ENCODE measurements at places on chromosomes 3 and 15.

DNA sequence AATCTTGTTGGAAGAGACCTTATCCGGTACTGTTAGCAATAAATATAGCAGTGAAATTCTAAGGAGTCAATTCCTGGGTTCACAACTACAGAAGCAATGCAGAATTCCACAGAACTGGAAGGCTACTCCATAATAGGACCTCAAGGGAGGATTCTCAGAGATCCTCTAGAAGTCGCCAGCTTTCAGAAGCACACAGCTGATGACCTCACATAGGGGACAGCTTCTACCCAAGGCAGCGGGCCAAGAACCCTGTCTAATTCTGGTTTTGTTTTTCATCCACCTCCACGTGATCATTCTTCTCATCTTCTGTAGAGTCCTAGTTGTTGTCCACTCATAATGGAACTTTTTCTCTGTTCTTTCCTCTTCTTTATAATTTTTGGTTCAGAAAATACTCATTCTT lies 99.4 kb downstream of the ERC2 start:
- DNase-seq: no peak

GRCh38 chr3:57557085-57557537 lies 1.0 kb downstream of the PDE12 start:
- peak; percentile 29 for DNase-seq

DNA sequence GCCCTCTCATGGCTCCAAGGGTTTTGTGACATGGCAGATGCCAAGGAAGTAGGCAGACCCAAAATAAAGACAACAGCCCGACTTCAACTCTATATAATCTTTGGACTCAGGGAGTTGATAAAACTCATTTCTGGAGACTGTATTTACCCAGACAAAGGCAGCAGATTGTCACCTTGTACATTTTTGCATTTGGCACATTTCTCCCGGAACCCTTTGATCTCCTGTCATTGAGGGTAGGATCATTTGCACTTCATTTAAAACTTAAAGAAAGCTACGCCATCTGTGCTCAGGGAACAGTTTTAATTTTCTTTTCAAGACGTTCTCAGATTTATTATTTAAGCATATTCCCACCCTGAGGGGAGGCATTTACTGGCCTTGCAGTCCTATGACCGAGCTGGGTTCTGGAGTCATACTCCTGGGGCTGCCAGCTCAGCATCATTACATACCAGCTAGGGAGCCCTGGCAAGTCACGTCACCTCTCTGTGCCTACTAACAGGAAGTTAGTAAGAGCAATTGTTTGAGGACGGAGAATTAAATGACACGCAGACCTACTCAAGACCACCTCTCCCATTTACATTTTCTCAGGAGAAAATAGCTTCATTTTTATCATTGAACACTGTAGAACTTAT lies 5.9 kb downstream of the CDCP1 start:
- no peak for DNase-seq

GRCh38 chr3:128619146-128619890 lies 31.3 kb downstream of the RPN1 start:
- no peak for DNase-seq

- no peak for DNase-seq
Measured at GRCh38 chr3:151880416-151880690, 6.9 kb downstream of the SUCNR1 start.

DNA sequence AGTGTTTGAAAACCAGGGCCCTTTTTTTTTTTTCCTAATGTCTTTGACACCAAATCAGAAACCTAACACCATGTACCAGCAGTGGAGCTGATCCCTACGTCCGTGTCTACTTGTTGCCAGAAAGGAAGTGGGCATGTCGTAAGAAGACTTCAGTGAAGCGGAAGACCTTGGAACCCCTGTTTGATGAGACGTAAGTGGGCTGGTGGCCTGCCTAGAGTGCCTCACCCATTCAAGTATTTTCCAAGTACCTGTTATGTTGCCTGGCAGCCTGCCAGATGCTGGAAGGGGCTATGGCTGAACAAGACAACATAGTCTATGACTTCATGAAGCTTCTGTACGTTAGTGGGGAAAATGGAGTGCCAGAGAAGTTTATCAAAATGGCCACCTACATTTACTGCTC lies 39.7 kb downstream of the ESYT3 start:
- DNase-seq: no peak

DNA sequence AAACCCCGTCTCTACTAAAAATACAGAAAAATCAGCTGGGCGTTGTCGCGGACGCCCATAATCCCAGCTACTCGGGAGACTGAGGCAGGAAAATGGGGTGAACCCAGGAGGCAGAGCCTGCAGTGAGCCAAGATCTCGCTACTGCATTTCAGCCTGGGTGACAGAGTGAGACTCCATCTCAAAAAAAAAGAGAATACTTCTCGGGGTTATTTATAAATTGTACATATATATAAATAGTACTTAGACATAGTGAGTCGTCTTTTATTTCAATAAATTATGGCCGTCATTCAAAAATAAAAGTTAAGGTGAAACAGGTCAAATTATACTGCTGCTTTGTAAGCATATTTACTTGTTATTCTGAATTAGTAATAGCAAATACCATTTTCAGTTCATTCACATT lies 12.1 kb upstream of the EBLN2 start:
- DNase-seq: no peak

GRCh38 chr3:16392717-16393116 lies 120.8 kb downstream of the RFTN1 start:
- no peak for DNase-seq

DNA sequence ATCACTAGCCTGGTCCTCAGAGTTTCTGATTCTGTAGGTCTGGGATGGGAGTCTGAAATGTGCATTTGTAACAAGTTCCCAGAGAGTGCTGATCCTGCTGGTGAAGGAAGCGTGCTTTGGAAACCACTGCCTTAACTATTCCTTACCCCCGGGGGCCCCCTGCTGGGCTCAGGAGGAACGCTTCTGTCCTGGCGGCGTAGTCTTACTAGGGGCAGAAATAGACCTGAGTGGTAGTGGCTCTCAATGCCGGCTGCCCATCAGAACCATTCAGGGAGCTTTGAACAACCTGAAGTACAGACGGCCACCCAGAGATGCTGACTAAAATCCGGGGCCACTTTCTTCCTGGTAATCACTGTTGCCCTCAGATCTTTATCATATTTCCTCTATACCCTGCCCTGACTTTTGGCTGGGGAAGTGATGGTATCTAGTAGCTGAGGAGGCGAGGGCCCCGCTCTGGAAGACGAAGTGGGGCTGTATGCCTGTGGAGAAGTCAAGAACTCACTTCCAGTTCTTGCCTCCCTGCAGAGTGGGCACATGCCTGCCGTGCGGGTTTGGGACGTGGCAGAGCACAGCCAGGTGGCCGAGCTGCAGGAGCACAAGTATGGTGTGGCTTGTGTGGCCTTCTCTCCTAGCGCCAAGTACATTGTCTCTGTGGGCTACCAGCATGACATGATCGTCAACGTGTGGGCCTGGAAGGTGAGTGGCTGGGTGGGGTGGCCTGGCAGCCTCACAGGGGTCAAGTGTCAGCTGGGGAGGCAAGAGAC lies 16.3 kb upstream of the JMJD7 start:
- DNase-seq: peak; percentile 81

GRCh38 chr3:196220991-196221390 lies 4.7 kb downstream of the SLC51A start:
- DNase-seq: no peak

DNA sequence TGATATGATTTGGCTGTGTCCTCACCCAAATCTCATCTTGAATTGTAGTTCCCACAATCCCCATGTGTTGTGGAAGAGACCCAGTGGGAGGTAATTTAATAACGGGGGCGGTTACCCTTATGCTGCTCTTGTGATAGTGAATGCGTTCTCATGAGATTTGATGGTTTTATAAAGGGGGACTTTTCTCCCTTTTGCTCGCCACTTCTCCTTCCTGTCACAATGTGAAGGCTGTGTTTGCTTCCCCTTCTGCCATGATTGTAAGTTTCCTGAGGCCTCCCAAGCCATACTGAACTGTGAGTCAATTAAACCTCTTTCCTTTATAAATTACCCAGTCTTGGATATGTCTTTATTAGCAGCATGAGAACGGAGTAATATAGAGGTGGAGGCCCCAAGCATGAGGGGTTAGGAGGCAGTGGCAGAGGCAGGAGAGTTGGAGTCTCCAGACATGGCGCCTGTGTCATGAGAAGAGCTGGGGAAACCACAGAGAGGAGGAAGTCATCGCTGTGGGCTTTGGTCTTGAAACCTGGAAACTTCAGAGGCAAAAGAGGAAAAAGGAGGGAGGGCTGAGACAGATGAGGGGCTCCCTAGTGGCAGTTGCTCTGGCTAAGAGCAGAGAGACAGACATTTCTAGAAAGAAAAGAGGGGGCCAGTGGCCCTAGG lies 107.8 kb upstream of the VEPH1 start:
- DNase-seq: no peak

DNA sequence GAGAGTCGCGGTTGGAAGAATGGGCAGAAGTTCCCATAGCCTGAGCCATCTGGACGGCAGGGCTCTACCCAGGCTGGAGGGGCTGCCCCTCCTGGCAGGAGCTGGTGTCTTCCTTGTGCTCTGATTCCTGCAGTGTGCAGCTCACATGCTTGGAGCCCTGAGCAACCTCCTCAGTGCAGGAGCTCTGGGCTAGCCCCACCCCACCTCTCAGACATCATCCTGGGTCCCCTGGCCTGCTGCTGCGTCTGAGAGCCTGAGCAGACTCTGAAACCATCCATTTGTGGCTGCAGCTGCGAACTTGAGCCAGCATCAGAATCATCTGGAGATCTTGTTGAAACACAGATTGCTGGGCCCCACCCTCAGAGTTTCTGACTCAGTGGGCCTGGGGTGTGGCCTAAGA lies 42.8 kb downstream of the POMGNT2 start:
- DNase-seq: no peak

DNA sequence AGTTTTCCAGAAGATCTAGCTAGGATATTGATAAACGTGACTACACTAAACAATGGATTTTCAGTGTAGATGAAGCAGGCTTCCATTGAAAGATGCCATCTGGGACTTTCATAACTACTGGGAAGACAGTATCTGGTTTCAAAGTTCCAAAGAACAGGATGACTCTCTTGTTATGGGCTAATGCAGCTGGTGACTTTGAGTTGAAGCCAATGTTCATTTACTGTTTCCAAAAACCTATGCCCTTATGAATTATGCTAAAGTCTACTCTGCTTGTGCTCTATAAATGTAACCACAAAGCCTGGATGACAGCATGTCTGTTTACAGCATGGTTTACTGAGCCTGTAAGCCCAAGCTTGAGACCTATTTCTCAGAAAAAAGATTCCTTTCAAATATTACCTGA lies 245.4 kb downstream of the GBE1 start:
- no peak for DNase-seq

DNA sequence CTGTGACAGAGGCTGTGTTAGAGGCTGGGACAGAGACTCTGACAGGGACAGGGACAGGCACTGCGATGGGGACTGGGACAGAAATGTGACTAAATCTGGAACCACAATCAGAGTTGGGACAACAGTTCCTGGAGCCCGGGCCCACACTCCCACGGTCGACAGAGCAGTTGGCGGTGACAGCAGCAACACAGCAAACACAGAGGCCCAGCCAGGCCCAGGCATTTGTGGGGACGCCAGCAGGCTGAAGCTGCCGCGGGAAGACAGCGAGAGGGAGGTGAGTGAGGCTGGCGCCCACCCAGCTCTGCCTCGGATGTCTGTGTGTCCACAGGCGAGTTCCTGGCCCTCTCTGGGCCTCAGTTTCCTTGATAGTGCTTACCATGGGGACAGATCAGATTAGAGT lies 9.3 kb upstream of the HCN4 start:
- no peak for DNase-seq

- DNase-seq: no peak
Measured at GRCh38 chr15:74038707-74039655, 43.4 kb downstream of the GOLGA6A start.

Measured in urothelium cell line (cell line).